Iris pigment epithelial cell (primary cell): ENCODE measurements at places on chromosomes 1 and 21.

DNA sequence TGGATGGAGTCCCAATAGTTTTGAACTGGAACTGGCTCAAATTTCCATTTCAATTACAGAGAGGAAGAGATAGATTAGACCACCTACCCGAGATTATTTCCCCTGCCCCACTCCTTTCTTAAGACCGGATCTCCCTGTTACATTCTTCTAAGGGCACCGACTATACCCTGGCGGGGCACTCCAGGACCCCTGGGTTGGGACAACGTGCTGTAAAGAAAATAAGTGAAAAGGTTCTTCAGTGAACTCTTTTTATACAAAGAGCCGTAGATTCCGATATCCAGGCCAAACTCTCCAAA, 6.7 kb downstream of the NR5A2 start:
- no peak for DNase-seq

DNA sequence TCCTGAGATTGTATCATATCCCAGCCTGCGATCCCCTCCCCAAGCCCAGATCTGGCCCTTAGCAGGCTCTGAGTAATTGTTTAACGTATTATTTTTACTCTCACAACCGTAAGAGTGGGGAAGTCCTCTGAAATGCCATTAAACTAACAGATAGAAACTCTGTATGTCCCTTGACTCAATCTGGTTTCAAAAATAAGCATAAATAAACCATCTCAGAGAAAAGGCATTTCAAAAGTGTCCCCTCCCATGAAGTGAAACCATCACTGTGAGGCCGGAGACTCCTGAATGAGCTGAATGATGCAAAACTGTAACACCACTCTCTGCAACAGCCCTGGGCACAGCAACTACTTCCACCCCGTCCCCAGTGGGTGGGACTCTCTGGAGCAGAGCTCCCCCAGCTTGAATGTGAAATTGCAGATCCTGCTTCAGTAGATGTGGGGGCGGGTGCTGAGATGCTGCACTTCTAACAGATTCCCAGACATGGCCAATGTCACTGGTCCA, 104.1 kb downstream of the SYF2 start:
- no peak for DNase-seq

- DNase-seq, result no peak
Observed at GRCh38 chr1:47696404-47696736, 258.5 kb downstream of the FOXD2 start.

DNA sequence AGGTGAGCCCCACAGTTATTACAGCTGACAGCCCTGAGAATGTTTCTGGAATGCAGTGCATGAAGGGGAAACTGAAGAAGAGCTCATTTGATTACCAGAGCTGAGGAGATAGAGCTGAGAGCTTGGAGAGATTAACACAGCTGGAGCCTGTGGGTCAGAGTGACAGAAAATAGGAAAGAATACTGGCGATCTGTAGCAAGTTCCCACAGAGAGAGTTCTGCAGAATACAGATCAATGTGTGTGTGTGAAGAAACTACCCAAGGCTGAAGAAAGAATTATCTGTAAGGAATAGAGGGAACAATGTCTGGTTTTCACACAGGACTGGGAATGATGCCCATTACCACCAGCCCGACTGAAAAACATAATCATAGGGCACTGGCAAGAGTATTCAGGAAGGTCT, 103.6 kb upstream of the SNX7 start:
- no peak for DNase-seq

DNA sequence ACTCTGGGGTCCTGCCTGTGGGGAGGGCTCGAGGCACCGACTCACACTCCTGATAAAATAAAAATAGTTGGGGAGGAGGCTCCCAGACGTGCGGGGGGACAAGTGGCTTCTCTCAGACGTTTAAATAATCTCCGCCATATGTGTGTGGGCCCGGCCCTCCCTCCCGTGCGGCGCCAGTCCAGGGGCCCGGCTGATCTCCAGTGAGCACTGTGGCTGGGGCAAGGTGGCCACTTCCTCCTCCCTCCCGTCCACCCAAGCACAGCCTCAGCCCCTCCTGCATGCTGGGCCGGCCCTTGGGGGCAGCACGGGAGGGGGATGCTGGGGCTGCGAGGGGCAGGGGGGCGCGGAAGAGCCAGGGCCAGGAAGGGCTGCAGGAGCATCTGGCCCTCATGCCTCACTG, 4.0 kb upstream of the PLCH2 start:
- no peak for DNase-seq

DNA sequence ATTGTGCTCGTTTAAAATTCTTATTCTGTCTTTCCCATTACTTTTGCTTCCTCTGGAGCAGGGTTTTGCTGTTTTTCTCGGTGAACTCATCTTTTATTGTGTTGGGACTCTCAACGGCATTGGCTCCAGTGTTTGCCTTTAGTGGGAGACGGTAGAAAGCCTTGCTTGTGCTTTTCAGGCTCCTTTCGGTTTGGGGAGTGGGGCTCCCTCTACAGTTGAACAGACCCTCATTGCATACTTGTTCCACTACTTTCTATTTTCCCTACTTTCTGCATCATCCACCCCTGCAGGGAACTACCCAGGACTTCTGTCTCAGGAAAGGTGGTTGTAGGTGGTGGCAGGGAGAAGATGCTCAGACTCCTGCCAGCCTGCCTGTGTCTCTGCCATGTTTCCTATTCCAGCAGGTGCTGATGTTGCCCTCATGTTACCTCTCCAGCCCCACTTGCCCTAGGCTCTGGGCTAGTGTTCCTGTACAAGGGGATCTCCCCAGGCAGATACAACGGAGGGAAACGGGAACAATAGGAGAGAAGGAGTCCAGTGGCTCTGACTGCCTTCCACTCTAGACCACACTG, 68.5 kb upstream of the ZBTB18 start:
- no peak for DNase-seq

DNA sequence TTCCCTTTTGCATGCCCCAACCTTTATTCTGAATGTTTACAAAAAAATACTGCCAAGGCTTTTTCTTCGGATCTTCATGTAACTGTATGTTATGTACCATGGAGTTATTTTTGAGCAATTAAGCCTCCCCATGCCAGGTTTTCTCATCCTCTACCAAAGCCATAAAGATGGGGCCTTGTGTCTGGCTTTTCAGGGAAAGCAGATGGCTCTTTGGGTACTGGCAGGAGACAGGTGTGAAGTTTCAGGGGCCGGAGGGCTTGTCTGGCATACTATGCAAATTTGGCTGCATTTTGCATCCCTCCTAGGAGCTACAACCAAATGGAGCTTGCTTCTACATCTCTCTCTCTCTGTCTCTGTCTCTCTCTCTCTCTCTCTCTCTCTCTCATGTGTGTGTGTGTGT, 28.1 kb upstream of the PLXNA2 start:
- DNase-seq, result no peak

- DNase-seq, result no peak
Observed at GRCh38 chr1:66433611-66434010, 100.3 kb upstream of the SGIP1 start.
